Hindlimb muscle (tissue), 1 donor: ENCODE measurements at places on chromosomes 6 and 20. TPM values are rescaled to one million over a fixed set of nuclear protein-coding genes. Genes with fewer than 3 reads are reported as not detected.

GRCh38 chr6:16403831-16404230, 165.4 kb downstream of the GMPR start:
- no peak for DNase-seq

GRCh38 chr6:86857783-86858182, 79.5 kb upstream of the HTR1E start:
- no peak for DNase-seq

GRCh38 chr20:278607-279571, 11.7 kb downstream of the C20orf96 start:
- DNase-seq: peak; percentile 88

- DNase-seq: no peak
Measured at GRCh38 chr6:24543683-24544082, 48.9 kb downstream of the ALDH5A1 start.

- peak; percentile 56 for DNase-seq
Measured at GRCh38 chr6:15365273-15365687, 119.4 kb downstream of the JARID2 start.

GRCh38 chr6:26501482-26501986, 1.4 kb downstream of the BTN1A1 start:
- DNase-seq: peak; percentile 24

Gene OPRM1
- not detected for polyA plus RNA-seq

Gene PLAGL2
- polyA plus RNA-seq: 11.5 TPM
